ENCODE measurements at places on chromosomes 2 and 18. TPM values are rescaled to one million over a fixed set of nuclear protein-coding genes. Genes with fewer than 3 reads are reported as not detected.
A peak's percentile ranks its signal among the peaks of the same experiment; 100 is the strongest.

ACMSD gene
- total RNA-seq = not detected

DNA sequence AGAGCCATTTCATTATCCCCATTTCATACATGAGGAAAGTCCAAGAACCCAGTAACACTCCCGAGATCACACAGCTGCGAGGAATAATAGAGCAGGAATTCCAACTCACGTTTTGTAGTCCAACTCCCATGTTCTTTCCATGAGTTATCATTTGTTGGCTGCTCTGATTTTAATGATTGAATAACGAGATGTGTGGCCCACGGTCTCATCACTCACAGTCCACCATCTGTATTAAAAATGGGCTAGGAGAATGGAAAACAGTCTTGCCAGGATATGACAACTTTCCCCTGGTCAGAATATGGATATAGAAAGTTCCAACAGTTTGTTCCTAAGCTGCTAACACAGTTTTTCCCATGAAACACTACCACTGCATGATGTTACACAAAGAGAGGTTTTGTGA, 147.5 kb downstream of the METTL4 start:
- no peak for DNase-seq

DNA sequence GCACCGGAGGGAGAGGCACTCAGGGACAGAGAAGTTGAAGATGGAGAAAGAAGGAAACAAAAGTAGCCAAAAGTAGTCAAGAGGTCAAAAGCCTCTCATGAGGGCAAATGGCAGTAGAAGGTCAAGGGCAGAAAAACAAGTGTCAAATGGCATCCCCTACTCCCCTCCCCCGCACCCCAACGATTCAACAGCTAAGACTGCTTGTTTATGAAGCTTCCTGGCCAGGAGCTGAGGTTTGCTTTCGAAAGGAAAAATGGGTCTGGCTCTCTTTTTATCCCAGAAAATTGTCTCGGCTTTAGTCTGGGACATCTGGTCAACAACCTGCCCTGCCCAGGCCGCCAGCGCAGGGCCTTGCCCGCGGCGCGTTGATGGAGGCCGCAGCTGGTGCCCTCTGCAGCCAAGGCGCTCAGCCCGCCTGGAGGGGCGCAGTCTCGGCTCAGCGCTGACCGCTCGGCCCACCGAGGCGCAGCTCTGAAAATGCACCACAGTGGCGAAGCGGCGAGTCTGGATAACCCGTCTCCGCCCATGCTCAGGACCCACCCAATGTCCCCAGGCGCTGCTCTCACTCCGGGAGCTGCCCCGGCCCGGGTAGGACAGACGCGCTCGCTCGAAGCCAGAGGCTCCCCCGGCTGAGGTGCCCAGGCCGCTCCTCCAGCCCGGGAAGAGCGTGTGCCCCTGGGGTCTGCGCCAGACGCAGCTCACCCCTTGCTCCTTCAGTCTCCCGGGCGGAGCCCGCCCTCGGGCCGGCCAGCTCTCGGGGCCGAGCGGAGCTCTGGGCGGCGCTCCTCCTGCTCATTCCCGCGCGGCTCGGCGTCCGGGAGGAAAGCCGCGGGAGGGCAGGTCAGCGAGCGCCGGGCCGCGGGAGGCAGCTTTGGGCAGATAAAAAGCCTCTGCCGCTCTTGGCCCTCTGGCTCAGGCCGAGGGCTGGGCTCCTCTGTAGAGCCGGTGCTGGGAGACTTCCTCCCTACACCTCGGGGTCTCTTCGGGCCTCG, 1.8 kb upstream of the TBR1 start:
- DNase-seq = no peak

DNA sequence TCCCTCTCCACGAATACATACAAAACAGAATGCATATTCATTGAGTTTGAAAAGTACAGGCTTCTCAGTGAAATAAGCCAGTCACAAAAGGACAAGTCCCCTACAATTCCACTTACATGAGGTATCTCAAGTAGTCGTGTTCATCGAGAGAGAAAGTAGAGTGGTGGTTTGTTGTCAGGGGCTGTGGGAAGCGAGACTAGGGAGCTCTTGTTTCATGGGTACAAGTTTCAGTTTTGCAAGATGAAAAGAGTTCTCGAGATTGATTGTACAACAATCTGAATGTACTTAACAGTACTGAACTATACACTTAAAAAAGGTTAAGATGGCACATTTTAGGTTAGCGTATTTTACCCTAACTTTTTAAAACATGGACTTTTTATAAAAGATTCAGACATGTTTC, 71.5 kb upstream of the TTC39C start:
- DNase-seq = no peak

DNA sequence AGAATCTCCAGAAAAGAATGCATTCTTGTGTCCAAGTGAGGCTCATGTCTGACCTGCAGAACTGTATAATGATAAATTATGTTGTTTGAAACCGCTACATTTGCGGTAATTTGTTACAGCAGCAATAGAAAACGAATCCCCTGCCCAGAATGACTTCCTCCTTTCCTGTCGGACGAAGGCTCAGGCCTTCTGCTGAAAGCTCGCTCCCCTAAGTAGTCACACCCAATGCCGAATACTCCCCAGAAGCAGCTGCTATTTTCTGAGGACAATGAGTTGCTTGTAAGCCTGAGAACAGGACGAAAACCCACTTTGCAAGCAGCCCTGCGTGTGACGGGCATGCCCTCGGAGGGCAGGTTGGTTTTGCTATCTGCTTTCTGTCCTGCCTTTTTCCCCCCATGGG, 27.7 kb upstream of the PTPN4 start:
- no peak for DNase-seq

DNA sequence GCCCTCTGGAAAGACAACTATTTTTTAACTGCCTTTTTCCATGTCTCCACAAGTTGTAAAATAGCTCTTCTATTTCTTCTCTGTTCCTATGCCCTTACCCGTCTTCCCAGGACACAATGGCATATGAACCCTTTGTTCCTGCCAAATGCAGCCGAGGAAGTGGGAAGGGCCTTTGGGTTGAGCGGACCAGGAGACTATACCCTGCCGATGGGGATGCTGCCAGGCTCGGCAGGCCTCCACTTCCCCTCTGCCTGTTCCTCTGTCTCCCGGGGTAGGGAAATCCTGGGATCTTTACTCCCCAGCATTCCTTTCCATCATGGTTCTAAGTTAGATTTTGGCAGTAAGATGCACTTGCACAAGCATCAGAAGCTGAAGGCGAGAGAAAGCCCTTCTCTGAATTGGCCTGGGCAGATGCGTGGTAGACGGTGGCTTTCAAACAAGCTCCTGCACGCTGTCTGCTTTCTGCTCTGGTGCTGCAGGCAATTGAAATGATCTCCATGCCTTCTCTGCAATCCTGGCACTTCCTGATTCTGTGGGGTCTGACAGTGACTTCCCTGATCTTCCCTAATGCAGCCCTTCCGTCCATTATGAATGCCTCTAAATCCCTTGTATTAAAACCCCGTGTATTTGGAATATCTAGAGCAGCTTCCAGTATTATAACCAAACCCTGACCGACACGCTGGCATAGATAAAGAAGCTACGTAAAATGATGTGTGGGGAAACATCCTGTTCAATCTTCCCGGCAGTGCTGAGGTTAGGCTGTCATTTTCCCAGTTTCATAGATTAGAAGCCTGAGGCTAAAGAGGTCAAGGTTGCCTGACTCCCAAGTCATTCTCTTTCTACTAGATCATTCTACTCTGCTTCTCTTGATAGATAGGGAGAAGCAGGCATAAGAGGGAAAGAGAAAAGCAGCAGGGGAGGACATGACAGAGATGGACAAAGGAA, 69.8 kb downstream of the MCFD2 start:
- no peak for DNase-seq

DNA sequence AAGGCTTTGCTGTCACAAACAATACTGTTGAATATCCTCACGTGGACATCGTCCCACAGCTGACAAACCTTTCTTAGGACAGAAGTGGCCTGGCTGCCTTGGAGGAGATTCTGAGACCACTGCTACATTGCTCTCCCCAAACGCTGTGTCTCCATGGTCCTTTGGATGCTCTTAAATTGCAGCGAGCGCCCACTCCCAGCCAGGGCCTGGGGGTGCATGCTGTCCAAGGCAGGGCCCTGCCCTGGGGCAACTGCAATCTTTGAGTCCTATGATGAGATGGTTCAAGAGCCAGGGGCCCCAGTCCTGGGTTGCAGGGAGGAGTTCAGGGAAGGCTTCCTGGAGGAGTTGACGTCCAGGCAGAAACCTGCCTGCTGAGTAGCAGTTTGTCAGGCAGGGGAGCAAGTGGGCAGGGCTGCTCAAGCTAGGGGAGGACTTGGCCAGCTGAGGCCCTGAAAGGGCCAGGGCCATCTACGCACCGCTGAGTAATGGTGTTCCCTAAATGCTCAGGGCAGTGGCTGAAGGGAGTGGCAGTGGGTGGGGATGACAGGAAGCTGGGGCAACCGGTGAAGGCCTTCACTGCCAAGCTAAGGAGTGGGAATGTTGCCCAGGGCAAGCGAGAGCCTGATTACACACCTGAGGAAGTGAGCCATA, 10.8 kb upstream of the SDC1 start:
- DNase-seq = peak; percentile 72

CXCR2 gene
- 0.11 TPM for total RNA-seq

DNA sequence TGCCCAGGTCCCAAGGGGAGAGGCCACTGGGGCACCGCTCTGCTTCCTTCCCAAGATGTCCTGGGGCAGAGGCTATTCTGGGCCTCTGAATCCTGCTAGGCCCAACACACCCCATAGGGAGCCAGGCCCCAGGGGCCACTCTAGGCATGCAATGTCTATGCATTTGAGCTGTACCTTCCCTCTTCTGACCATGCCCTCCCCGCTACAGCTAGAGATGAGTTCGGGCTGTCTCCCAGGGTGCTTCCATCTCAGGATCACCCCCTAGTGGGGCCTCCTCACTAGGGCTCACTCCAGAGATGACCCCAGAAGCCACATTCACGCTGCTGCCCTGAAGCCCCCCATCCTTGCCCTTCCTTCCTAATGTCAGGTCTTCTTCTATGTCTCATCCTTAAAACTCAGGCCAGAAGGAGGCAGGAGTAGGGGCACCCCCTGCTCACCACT, 54.4 kb downstream of the TNS1 start:
- DNase-seq = no peak

TXNDC2 gene
- total RNA-seq = 0.33 TPM

GRCh38 chr2:72759755-72760154, 66.1 kb downstream of the EXOC6B start:
- no peak for DNase-seq

RNF144A gene
- 10.8 TPM for total RNA-seq

HSBP1L1 gene
- 6.5 TPM for total RNA-seq
